ENCODE measurements at places on chromosomes 13 and 19. TPM values are rescaled to one million over a fixed set of nuclear protein-coding genes. Genes with fewer than 3 reads are reported as not detected.

DNA sequence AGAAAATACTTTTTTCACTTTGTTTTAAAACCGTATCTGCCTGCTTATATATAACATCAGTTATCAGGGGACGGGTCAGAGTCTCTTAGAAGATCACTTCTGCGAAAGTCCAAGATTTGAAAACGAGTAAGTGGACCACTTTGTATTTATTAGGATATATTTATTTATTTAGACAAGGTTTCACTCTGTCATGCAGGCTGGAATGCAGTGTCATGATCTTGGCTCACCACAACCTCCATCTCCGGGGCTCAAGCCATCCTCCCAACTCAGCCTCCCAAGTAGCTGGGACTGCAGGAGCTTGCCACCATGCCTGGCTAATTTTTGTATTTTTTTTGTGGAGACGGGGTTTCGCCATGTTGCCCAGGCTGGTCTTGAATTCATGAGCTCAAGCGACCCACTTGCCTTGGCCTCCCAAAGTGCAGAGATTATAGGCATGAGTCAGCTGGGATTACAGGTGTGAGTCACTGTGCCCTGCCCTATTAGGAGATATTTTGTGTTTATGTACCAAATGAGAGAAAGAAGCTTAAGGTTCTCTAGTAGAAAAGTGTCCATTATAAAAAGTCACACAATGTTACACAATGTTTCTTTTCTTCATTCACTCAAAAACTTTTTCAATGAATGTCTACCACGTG, 39.5 kb downstream of the RASL11A start:
- no peak for DNase-seq

ZNF69 gene
- total RNA-seq: not detected

LILRB2 gene
- not detected for total RNA-seq

- no peak for DNase-seq
Measured at GRCh38 chr13:58500938-58501337, 869.4 kb downstream of the PCDH17 start.

AKAP8L gene
- 49.4 TPM for total RNA-seq

DNA sequence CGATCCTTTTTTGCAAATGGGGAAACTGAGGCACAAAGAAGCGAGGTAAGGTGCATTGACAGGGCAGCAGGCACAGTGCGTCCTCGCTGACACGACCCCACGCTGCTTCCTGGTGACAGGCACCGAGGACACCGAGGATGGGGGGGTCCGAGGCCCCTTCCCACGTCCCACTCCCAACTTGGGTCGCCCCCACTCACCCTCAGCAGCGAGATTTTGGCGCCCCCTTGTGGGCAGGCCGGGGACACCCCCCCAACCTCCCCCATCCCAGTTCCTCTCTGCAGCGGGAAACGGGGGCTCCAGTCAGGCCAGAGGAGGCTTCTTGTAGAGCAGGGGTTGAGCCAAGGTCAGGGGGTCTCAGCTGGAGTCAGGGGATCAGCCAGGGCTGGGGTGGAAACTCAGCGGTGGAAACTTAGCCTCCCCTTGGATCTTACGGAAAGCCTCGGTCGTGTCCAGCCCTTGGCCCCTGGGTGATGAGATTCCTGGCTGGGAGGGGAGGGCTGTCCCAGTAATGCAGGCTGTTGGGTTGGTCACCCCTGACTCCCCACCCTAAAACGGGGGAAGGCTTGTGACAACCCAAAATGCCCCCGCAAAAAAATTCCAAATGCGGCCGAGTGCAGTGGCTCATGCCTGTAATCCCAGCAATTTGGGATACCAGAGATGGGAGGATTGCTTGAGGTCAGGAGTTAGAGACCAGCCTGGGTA, 8.2 kb downstream of the SMIM24 start:
- DNase-seq: no peak

- DNase-seq: no peak
Measured at GRCh38 chr13:29640665-29641064, 45.2 kb upstream of the SLC7A1 start.

DNA sequence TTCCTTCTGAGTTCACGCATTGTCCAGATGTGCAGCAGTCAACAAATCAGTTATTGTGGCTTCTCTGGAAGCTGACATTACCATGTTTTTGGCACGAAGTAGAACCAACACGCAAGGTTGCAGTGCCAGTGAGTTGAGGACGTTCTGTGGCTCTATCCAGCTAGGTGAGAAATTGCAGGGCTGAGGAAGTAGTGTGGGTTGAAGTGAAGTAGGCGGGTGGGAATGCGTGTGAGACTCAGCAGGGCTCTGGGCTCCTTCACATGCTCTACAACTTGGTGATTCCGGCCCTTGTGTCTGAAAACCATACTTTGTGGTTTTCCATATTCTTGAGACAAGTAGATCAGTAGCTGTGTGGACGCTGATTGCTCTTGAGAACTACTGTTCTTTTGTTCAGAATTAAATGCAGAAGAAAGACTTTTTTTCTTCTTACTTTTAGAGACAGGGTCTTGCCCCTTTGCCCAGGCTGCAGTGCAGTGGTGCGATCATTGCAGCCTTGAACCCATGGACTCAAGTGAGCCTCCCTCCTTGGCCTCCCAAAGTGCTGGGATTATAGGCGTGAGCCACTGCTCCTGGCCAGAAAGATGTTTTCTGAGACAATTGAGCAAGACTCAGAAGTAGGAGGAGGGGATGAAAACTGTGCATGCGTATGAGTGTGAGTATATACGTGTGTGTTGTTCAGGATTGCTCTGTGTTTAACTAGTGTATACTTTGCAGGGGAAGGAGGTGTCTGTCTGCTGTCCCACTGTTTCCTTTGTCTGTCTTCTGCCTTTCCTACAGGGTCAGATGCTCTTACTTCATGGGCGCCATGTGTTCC, 46.2 kb downstream of the GATAD2A start:
- no peak for DNase-seq

DNA sequence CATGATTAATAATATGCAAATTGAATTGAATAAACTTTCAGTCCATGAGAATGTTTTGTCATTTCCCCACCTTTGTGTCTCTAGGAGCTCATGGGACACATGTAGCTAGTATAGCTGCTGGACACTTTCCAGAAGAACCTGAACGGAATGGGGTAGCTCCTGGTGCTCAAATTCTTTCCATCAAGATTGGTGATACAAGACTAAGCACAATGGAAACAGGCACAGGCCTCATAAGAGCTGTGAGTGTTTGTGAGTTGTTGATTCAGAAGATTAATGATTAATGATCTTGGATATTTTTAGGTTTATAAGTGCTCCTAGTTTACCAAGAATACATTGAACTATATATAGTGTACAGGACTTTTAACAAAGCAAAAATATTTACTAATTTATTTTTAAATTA, 30.1 kb downstream of the TPP2 start:
- no peak for DNase-seq

GRCh38 chr13:105816994-105817393, 718.5 kb downstream of the EFNB2 start:
- DNase-seq: no peak

DNA sequence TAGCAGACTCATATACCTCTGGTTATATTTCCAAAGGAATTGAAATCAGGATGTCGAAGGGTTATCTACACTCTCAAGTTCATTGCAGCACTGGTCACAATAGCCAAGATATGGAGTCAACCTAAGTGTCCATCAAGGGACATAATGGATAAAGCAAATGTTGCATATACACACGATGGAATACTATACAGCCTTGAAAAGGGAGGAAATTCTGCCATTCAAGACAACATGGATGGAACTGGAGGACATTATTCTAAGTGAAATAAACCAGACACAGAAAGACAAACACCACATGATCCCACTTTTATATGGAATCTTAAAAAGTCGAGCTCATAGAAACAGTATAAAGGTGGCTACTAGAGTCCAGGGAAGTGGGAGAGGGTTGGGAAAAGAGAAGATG, 13.6 kb upstream of the ERCC1 start:
- DNase-seq: no peak

DNA sequence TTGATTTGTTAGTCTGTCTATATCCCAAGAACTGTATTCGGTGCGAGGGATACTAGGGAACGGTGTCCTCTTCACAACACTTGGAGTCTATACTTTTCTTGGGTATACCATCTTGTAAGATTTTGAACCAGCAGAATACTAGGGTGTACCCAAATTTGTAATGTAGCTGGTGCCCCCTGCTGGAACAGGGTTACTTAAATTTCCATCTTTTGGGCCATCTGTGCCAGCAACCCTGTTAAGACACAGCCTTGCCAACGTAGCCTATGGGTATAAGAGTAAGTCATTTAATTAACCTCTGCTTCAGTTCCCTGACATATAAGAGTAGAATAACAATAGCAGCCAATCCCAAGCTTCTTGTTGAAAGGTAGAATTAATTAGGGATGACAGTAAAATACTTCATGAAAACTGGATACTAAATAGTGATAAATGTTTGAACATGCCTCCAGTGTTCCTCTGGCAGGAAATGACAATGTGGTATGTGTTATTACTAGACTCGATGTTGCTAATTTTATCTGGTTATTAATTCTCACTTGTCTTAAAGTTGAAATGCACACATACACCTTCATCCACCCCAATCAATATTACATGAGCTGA, 607.6 kb downstream of the FGF9 start:
- no peak for DNase-seq

- DNase-seq: no peak
Measured at GRCh38 chr13:21672287-21672680, 1.4 kb downstream of the FGF9 start.

GRCh38 chr19:14021474-14021873, 6.5 kb upstream of the RLN3 start:
- no peak for DNase-seq

GRCh38 chr19:6481541-6482342, at the start of gene DENND1C:
Gene DENND1C (minus strand): TSS chr19:6481787. CDS start chr19:6481695, 92 bp downstream.
- DNase-seq: no peak

- DNase-seq: no peak
Measured at GRCh38 chr19:2171349-2172145, 7.8 kb downstream of the DOT1L start.

LILRA6 gene
- not detected for total RNA-seq

DNA sequence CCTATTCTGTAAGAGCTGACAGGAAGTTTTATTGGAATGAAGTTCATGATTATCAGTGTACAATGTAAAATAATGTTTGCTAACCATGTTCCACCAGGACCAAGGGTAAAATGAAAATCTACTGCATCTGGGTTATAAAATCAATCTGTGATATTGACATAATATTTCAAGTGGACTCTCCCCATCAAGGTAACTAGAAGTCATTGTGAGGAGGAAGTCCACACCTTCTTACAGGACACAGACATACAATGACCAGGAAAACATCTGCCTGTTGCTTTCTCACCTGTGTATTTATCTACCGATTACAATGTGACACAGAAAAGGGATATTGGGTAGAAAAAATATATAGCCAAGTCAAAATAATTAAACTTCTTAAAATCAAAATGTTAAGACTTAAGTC, 140.7 kb upstream of the RFC3 start:
- no peak for DNase-seq

DNA sequence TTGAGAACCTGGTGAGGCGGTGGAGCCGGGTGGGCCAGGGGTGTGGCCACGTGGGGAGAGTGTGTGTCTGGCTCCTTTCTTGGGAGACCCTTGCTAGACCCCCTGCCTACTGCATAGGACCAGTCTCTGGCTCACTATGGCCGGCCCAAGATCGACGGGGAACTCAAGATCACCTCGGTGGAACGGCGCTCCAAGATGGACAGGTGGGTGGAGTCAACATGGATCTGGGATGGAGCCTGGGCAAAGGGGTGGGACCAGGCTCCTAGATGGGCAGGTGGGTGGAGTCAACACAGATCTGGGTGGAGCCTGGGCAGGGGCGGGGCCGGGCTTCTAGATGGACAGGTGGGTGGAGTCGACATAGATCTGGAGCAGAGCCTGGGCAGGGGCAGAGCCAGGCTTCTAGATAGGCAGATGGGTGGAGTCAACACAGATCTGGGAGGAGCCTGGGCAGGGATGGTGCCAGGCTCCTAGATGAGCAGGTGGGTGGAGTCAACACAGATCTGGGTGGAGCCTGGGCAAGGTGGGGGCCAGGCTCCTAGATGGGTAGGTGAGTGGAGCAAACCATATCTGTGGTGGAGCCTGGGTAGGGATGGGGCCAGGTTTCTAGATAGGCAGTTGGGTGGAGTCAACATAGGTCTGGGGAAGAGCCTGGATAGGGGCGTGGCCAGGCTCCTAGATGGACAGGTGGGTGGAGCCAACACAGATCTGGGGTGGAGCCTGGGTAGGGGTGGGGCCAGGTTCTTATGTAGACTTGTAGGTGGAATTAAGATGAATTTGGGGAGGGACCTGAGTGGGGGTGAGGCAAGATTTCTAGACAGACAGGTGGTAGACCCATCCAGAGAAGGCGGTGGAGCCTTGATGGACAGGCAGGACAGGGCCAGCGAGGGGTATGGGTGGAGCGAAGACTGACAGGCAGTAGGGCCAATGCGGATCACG, 56.5 kb downstream of the VAV1 start:
- peak; percentile 59 for DNase-seq

GRCh38 chr13:75960538-75960994, 324.4 kb downstream of the LMO7 start:
- DNase-seq: no peak

NLRP9 gene
- not detected for total RNA-seq

GRCh38 chr19:17475541-17476115, 5.3 kb downstream of the SLC27A1 start:
- peak; percentile 50 for DNase-seq

DNA sequence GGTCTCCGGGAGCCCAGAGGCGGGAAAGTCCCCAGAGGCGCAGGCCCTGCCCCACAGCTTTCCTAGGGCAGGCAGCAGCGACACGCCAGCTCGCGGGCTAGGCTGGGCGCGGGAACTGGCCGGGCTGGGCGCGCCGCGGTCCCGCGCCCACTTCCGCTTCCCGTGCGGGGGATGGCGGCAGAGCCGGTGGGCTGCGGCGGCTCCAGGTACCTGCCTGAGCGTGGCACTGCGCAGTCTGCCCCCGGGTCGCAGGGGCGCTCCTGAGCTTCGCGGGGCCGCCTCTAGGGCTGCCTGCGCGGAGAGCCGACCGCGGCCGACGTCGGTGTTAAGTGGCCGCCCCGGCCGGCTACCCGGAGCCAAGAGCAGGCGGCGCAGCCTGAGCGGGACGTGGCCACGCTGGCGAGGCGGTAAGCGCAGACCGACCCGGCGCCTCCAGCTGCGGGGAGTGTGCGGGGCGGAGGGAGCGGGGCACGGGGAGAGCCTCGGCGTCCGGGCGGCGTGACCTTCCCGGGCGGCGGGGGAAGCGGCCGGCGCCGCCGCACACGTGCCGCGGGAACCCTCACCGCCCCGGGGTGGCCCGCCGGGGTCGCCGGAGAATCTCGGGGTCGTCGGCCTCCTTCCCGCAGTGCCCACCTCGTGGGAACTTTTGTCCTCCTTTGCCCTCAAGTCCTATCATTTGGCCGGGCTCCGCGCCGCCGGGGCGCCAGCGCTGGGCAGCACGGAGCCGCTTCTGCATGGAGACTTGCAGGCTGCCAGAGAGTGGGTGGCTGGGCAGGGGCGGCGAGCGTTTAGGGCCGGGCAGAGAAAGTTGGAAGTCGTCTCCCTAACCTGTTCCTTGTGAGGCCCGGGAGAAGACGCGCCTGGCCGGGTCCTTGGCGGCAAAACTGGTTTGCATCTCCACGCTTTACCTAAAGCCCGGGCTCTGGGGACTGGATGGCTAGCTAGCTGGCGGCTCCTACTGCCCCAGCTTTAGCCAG, 31.4 kb upstream of the MPHOSPH8 start:
- peak; percentile 13 for DNase-seq

GRCh38 chr13:23081220-23081619, 99.6 kb upstream of the SGCG start:
- DNase-seq: no peak

OR4F17 gene
- total RNA-seq: not detected

ZNF552 gene
- 3.1 TPM for total RNA-seq

P2RY11 gene
- total RNA-seq: 3.6 TPM

ANKRD24 gene
- total RNA-seq: 0.20 TPM
